ENCODE measurements at places on chromosomes 7 and 10. TPM values are rescaled to one million over a fixed set of nuclear protein-coding genes. Genes with fewer than 3 reads are reported as not detected.

The ASB10 gene
- not detected for total RNA-seq

The VPS41 gene
- 71.5 TPM for total RNA-seq

The CYP26C1 gene
- total RNA-seq = 0.12 TPM

The ST8SIA6 gene
- total RNA-seq = not detected

The DKK1 gene
- total RNA-seq = 421 TPM

The ZNF488 gene
- under 0.01 TPM for total RNA-seq

The FAM20C gene
- 35.9 TPM for total RNA-seq

The CCNJ gene
- total RNA-seq = 5.6 TPM

The NYAP1 gene
- 1.2 TPM for total RNA-seq

The VSTM4 gene
- 1.1 TPM for total RNA-seq

The CCDC3 gene
- total RNA-seq = 0.25 TPM

The RNF133 gene
- 1.1 TPM for total RNA-seq

The HOXA10 gene
- total RNA-seq = 12.6 TPM

The ALDH18A1 gene
- total RNA-seq = 96.8 TPM

The ATP6V0E2 gene
- total RNA-seq = 27.9 TPM

The ITIH5 gene
- under 0.01 TPM for total RNA-seq

The ANKRD1 gene
- 1.00 TPM for total RNA-seq

The AQP1 gene
- total RNA-seq = 0.50 TPM

The SLC18A3 gene
- not detected for total RNA-seq

The SUN3 gene
- not detected for total RNA-seq

The LRRC18 gene
- total RNA-seq = not detected

The CREB5 gene
- total RNA-seq = 2.5 TPM

The ERLIN1 gene
- total RNA-seq = 60.5 TPM

The STOX1 gene
- 0.12 TPM for total RNA-seq

The SKIDA1 gene
- 1.1 TPM for total RNA-seq

The IFIT3 gene
- 36.6 TPM for total RNA-seq

The KLF14 gene
- total RNA-seq = under 0.01 TPM

The MYH16 gene
- 0.33 TPM for total RNA-seq

The KNDC1 gene
- 3.2 TPM for total RNA-seq

The RAB19 gene
- not detected for total RNA-seq

The MORN4 gene
- 5.0 TPM for total RNA-seq

The TRIM4 gene
- total RNA-seq = 21.7 TPM

The NEUROD6 gene
- total RNA-seq = not detected

The TMEM213 gene
- total RNA-seq = not detected

The NOD1 gene
- 3.5 TPM for total RNA-seq

The GPNMB gene
- 280 TPM for total RNA-seq

The NEUROG3 gene
- total RNA-seq = not detected

The ASB15 gene
- not detected for total RNA-seq

The SPDYE11 gene
- not detected for total RNA-seq

The ANKRD7 gene
- 1.9 TPM for total RNA-seq

The SSC4D gene
- 0.55 TPM for total RNA-seq

The CAMK1D gene
- total RNA-seq = 5.6 TPM

The CNOT4 gene
- total RNA-seq = 6.6 TPM

All from uterine smooth muscle cell (primary cell).